Left renal pelvis (tissue), 4 donors: ENCODE measurements at places on chromosomes 5 and 9.

DNA sequence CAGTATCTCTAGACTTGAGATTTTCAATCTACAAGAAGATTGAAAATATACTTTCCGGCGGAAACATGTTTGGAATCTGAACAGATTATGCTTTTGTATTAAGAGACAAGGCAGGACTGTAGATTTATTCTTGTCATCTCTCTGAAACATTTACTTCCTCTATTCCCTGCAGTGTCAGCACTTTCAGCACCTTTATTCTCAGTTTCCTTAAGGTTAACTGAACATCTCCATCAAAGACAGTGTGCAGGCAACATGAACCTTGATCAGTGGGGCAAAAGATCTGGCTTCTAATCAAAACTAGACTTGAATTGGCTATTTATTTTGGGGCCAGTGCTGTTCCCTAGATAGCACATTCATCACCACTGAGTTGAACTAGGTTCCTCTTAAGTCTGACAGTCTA lies 129.9 kb upstream of the HCN1 start:
- no peak for DNase-seq

GRCh38 chr5:105934171-105934570 lies 1736.6 kb downstream of the EFNA5 start:
- no peak for DNase-seq

GRCh38 chr5:17763301-17763700 lies 129.0 kb downstream of the TAF11L14 start:
- no peak for DNase-seq

GRCh38 chr9:6901180-6901579 lies 143.4 kb downstream of the KDM4C start:
- no peak for DNase-seq

- no peak for DNase-seq
Observed at GRCh38 chr5:74261866-74262265, 378.7 kb downstream of the ENC1 start.
